OCI-M1 (cell line): ENCODE measurements at places on chromosomes 2 and 18.

- peak; percentile 94 for DNase-seq
Observed at GRCh38 chr2:176096986-176097819, 2.4 kb upstream of the HOXD12 start.

DNA sequence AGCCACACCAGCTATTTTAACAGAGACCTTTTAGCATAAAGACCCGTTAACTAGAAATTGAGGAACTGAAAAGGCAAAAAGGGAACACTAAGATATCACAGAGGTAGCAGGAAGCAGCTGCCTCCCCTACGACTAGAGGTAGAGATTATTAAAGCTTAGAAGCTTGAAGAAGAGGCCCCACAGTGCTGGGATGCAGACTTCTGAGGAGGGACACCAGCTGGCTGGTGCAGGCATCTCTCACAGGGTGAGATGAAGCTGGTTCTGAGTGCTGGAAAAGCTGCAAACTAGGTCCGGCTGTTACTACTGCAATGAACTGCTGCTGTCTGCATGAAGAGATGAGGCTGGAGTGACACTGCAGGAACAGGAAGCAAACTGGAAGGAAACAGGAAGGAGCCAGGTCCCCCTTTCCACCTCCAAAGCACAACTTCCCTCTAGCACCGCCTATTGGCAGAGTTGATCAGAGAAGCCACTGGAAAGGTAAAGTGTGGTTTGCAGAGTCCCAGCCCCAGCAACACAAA lies 61.2 kb upstream of the MRPS9 start:
- peak; percentile 81 for DNase-seq

DNA sequence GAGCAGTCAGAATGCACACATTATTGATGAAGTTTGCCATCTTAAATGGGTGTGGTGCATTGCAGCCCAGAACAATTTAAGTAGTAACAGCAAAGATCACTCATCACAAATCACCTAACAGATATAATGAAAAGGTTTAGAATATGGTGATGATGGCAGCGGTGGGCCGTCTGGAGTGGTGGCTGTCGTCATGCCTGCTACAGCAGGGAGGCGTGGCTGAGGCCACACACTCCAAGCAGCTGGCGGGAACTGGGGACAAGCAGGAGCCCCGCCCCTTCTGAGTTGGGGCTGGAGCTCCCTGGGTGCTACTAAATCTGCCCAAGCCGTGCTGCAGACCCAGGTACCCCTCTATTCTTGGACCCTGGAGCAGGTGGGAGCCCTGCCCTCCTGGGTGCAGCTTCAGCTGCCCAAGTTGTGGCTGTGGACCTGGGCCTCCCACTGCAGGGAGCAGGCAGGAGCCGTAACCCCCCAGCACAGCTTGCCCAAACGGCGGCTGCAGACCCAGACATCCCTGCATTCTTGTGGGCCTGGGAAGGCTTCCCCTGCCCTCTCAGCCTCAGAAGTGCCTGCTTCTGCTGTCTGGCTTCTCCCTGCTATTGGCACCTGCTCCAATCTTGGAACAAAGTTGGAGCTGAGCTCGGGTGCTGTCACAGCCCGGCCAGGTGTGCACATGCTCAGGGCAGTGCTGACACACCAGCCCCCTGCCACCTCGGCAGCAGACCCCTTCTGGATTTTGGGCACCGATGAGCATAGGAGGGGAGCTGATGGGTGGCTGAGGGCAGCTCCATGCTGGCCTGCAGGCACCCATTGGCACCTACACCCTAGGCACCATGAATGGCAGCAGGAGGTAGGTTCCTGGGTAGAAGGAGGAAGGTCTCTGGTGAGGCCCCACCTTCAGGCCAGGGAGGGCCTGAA lies 149.3 kb downstream of the EHBP1 start:
- DNase-seq, result no peak

- DNase-seq, result no peak
Observed at GRCh38 chr18:6547476-6547875, 132.8 kb upstream of the L3MBTL4 start.

DNA sequence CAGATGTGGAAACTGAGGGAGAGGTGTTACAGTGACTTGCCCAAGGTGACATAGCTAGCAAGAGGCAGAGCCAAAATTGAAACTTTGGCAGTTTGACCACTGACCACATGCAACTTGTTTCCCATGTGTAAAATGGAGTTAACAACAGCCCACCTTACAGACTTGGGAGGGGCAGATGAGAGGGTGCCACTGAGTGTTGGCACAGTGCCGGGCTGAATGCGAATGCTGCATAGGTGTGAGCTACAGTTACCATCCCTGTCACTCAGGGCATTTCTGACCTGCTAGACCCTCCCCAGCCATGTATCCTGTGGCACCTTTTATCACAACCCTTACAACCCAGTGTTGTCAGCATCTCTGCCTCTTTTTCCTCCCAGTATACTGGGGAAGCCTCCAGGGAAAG lies 10.8 kb downstream of the SMARCAL1 start:
- DNase-seq, result no peak
